ENCODE measurements at places on chromosomes 3 and 15.

- no peak for DNase-seq
Observed at GRCh38 chr3:100813828-100814227, 104.5 kb downstream of the TFG start.

- no peak for DNase-seq
Observed at GRCh38 chr3:178718995-178719635, 182.9 kb downstream of the KCNMB2 start.

DNA sequence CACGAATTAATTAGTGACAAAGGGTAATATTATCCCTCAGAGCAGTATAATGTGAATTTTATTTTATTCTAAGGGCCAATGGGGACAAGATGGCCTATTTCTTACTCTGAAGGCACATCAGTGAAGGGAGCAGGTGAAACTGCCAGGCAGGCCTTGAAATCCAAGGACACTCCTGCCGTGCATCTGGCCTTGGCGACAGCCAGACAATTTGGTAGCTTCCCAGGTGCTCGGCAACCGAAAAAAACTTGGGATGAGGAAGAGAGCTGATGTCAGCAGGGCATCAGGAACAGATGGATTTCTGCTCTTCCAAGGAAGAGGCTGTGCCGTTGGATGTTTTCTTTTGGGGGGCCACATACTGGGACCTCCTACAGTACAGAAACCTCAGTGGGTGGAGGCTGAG lies 83.2 kb upstream of the ADAMTSL3 start:
- no peak for DNase-seq

- DNase-seq, result no peak
Observed at GRCh38 chr3:62502315-62503300, 129.3 kb upstream of the FEZF2 start.

DNA sequence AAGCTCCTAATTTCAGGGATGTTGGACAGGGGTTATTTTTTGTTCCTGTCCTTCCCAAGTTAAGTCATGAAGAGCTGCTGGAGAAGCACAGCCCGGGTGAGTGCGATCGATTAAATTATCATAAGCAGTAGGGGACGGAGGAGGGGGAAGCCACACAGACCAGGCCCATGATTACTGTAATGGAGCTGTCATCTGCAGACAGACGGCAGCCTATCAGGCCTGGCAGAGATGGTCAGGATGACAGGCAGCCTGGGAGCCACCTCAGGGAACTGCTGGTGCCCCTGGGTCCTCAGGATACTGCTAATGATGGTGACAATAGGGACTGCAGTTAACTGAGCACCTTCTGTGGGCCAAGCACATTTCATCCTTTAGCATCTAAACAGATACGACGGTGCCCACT lies 147.7 kb downstream of the RAB11A start:
- DNase-seq, result no peak

DNA sequence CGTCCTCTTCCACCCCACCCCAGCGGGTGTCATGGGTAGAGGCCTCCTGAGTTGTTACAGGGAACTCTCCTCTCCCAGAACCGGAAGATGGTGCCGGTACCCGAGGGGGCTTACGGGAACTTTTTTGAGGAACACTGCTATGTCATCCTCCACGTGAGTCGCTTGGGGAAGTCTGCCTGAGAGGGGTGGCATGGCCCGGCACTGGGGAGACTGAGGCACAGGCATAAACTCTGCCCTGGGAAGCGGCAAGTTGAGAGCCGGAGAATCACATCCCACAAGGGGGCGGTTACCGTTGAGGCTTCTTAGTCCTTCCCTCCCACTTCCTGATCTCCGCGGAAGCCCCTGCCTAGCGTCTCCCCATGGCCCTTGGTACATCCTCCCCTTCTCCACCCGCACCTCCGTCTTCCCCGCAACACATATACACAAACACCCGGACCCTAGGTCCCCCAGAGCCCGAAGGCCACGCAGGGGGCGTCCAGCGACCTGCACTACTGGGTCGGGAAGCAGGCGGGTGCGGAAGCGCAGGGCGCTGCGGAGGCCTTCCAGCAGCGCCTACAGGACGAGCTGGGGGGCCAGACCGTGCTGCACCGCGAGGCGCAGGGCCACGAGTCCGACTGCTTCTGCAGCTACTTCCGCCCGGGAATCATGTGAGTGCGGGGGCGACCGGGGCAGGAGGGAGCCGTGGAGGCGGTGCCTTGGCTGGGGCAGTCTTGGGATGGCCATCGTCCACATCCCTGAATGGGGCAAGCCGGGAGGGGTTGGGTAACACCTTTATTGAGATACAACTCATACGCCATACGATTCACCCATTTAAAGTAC lies 3.4 kb downstream of the VILL start:
- peak; percentile 84 for DNase-seq

DNA sequence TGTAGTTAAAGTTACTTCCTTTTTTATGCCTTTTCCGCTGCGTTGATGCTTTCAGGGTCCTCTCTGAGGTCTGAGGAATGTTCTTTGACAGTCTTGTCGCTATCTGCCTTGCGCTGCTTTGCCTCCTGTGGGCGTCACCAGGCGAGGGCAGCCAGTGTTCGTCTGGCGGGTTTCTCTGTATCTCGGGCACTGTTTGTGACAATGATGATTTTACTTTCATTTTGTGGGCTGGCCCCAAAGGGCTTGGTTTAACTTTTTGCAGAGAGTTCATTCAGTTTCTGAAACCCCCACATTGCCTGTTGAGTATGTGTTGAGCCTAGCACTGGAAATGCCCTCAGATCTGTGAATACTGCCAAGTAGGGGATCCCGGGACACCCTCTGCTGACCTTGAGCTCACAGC lies 24.6 kb upstream of the SACM1L start:
- no peak for DNase-seq

DNA sequence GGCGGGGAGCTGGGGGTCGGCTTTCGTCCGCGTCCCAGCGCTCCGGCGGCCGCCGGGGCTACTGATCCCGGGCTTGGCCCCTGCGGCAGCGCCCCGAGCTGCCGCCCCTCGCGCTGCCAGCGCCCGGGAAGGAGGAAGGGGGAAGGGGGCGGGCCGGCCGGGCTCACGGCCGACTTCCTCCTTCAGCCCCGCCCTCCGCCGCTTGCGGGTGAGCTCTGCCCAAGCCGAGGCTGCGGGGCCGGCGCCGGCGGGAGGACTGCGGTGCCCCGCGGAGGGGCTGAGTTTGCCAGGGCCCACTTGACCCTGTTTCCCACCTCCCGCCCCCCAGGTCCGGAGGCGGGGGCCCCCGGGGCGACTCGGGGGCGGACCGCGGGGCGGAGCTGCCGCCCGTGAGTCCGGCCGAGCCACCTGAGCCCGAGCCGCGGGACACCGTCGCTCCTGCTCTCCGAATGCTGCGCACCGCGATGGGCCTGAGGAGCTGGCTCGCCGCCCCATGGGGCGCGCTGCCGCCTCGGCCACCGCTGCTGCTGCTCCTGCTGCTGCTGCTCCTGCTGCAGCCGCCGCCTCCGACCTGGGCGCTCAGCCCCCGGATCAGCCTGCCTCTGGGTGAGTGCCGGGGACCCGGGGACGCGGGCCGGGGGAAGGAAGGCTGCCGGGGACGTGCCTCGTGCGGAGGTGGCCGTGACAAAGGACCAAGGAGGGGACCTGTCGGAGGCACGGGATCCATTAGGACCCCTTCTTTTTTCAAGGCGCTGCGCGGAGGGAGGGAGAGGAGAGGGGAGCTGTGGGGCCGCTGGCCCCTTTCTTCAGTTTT lies at the start of gene SEMA4B:
Gene SEMA4B, plus strand, starts transcription at position 201 of the 814 bp plus-strand sequence. Its CDS starts 249 bp downstream, at position 450.
- peak; percentile 77 for DNase-seq

DNA sequence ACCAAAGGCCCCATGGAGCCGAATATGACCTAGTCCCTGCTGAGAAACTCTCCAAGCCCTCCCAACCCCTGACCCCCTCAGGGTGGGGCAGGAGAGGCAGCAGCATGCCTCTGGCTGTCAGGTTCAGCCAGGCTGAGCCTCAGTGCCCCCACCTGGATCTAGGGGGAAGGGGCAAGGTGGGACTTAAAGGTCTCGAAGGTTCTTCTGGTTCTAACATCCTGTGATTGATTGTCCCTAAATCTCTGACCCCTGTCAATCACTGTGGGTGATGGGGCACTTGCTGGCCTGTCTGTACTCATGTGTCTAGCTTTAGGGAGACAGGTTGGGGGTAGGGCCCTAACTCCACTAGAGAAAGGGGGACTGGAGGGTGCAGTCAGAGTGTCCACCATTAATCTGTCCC lies 13.8 kb downstream of the NBEAL2 start:
- no peak for DNase-seq
